ENCODE measurements at places on chromosomes 6 and 20.
A peak's percentile ranks its signal among the peaks of the same experiment; 100 is the strongest.

- peak; percentile 61 for DNase-seq
Measured at GRCh38 chr6:129679758-129680157, 30.2 kb downstream of the ARHGAP18 start.

- DNase-seq = no peak
Measured at GRCh38 chr6:134632024-134632423, 314.1 kb upstream of the SGK1 start.

- DNase-seq = no peak
Measured at GRCh38 chr6:34598712-34599111, 42.6 kb upstream of the SPDEF start.

- DNase-seq = no peak
Measured at GRCh38 chr6:165694296-165694695, 31.3 kb upstream of the PDE10A start.

GRCh38 chr20:9031991-9032390 is 36.9 kb upstream of the PLCB4 start:
- DNase-seq = no peak

DNA sequence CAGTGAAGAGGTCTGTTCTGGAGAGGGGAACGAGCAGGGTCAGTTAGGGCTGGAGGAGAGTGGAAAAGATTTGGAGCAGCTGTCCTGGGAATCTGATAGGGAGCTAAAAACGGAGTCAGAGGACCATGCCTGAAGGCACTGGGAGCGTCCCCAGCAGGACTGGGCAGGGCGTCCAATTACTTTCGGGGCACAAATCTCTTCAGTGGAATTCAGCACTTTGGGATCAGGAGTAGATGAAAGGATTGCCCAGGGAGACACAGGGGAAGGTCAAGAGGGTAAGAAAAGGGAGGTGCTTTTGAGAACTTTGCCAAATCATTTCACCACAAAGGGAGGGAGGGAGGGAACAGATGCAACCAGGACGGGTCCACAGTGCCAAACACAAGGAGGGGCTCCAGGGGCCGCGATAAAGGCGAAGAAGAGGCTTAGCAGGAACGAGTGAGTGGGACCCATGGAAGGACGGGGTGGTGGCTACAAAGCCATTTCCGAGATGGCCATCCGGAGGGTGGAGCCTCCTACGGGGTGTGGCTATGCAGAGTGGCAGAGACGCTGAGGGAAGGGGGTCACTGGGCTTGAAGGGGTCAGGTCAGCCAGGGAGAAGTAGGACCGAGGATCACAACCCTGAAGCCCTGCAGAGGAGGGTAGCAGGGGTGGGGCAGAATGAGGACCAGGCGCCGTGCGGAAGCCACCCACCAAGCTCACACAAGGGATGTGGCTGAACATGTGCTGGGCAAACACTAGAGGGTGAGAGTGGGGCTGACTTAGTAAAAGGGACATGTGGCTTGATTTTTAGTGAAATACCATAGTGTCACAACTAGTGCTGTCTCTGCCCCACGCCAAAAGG is 180.0 kb upstream of the RREB1 start:
- DNase-seq = peak; percentile 32

GRCh38 chr6:1678201-1678600 is 68.5 kb downstream of the FOXC1 start:
- DNase-seq = no peak

- DNase-seq = peak; percentile 82
Measured at GRCh38 chr20:704726-705125, 29.1 kb upstream of the SCRT2 start.

DNA sequence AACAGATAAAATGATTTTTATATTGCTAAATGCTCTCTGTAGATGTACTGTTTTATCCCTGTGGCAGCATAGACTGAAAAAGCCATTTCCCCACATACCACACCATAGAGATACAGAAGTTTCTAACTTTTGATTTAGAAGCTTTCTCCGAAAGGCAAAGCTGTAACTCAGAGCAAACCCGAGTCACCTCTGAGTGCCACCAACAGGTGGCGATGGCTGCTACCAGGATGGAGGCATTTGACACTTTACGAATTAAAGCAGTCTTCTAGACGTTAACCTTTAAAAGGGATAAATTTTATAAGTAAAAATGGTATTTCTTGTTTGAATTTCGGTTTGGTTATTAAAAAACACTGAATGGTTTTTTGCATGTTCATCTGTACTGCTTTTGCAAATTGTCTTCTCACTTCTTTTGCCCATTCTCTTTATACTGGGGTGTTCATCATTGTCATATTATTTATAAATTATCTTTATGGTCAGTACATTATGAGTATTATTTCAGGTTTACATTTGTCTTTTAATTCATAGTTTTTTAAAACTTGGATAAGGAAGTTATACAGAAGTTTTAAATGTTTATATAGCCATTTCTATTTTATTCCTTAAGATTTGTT is 201.0 kb upstream of the CEP162 start:
- DNase-seq = peak; percentile 27

GRCh38 chr6:159180001-159180400 is 10.8 kb downstream of the FNDC1 start:
- no peak for DNase-seq

DNA sequence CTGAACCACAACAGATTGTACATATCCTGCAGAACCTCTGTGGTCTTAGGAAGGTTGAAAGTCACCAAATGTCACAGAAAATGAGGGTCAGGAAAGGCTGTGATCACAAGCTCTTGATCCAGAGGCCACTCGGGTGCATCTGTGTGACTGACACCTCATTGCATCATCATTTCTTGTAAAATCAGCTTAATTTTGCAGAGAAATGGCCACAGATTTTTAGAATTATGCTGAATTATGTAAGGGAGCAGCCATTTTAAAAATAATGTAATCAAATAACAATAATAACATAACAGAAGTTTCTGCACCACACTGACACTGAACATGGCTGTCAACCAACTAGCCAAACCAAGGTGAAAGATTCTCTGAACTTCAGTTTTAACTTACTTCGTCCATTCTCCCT is 32.5 kb upstream of the PRND start:
- DNase-seq = no peak

GRCh38 chr6:126102358-126102757 is 116.0 kb downstream of the TRMT11 start:
- DNase-seq = no peak

GRCh38 chr20:57899554-57899953 is 189.7 kb upstream of the PMEPA1 start:
- DNase-seq = no peak

DNA sequence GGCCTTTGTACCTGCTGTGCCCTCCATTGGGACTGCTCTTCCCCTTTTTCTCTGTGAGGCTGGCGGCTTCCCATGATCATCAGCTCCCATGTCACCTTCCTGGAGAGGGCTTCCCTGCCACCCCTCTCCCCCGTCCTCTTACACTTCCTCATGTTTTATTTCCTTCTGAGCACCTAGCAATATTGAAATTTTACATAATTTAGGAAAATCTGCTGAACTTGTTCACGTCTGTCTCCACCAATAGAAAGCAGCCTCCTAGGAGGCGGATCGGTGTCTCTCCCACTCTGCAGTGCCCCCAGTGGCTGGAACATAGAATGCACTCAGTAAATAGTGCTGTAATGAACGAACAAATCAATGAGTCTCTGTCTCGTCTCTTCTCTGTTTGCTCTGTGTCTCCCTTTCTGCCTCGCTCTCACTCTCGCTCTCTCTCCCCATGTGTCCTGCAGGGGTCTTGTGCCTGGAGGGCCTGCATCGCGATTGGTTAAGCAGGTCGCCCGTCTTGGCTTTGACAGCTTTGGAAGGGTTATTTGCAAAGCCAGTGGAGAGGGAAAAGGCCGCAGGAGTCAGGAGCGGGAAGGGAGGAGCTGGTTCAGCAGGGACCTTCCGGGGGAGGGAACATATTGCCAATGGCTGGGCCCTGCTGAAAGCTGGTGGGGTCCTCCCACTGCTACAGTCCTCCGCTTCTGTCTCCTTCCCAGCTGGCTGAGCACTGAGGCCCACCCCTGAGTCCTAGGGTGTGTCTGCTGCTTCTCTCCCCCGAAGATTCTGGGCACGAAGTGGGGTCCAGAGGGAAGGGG is 12.1 kb upstream of the OCSTAMP start:
- DNase-seq = peak; percentile 80

GRCh38 chr20:60030471-60030870 is 72.2 kb downstream of the CDH26 start:
- DNase-seq = no peak

GRCh38 chr6:149451376-149452036 is 33.3 kb downstream of the ZC3H12D start:
- DNase-seq = no peak

DNA sequence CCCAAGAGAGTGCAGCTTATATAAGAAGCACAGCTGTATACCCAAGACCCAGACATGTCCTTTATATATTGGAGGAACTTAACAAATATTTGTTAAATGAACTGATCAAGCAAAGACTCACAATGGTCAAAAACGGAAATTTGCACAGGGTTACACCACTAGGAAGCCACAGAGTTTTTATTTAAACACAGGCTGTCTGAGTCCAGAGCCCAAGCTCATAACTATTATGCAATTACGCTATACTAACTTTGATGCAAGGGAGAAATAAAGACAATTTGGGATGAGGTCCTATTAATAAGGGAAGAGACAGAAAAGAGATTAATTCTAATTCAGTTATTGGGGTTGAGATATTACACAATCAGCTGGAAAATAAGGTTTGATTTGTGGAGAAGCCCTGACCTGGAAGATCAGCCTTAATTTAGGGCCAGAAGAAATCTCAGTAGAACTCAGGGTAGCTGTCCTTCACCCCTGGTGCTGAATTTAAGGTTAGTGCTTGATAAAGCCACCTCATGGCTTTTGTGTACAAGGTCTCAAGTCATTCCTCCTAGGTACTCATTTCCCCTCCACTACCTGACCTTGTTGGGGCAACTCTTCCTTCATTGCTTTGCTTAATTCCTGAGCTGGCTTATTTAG is 10.5 kb upstream of the ZNF334 start:
- peak; percentile 28 for DNase-seq

GRCh38 chr20:58781138-58781537 is 69.6 kb downstream of the GNAS-AS1 start:
- DNase-seq = no peak
